ENCODE measurements at places on chromosomes 2 and 18. TPM values are rescaled to one million over a fixed set of nuclear protein-coding genes. Genes with fewer than 3 reads are reported as not detected.
A peak's percentile ranks its signal among the peaks of the same experiment; 100 is the strongest.

- H3K27ac ChIP-seq = no peak overlapping the region
- peak; percentile 4 for DNase-seq
- H3K4me1 ChIP-seq = no peaks in the 10 kb centered on the region
- no peaks in the 10 kb centered on the region for H3K27me3 ChIP-seq
- H3K36me3 ChIP-seq = no peaks in the 10 kb centered on the region
- no peak overlapping the region for H3K4me3 ChIP-seq
Observed at GRCh38 chr2:41414486-41415230, 633.2 kb upstream of the PKDCC start.

GRCh38 chr18:12458771-12459170 lies 51.0 kb downstream of the PRELID3A start:
- H3K4me3 ChIP-seq = no peak overlapping the region
- DNase-seq = no peak
- no peak overlapping the region for H3K27ac ChIP-seq
- H3K27me3 ChIP-seq = no peaks in the 10 kb centered on the region

DNA sequence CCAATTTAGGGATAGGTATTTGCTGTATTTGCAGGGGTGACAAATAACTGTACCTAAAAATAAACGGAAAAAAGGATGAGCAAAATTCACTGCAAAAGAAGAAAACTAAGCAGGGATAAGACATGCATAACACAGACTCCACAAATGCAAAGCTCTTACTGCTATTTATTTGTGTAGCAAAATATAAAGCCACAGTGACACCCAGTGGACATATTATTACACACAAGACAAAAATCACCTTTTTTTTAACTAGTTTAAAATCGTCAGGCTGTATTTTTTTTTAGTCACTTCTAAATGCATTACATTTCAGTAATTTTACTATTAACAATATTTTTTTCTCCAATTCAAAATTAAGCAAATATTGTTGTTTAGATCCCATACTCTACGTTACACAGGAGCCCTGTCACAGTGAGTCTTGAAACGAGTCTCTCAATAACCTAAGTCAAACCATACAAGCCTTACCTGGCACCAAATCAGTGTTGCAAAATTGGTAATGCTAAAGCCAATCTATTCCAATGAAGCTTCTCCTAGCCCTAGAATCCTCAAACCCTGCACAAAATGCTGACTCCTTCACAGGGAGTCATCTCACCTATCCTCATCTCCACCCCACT lies 23.7 kb downstream of the METTL4 start:
- H3K27me3 ChIP-seq = no peaks in the 10 kb centered on the region
- no peak overlapping the region for H3K4me3 ChIP-seq
- DNase-seq = no peak
- H3K27ac ChIP-seq = no peak overlapping the region
- H3K36me3 ChIP-seq = peaks cover 24% of the 10 kb centered on the region
- peaks cover 7% of the 10 kb centered on the region for H3K4me1 ChIP-seq

DNA sequence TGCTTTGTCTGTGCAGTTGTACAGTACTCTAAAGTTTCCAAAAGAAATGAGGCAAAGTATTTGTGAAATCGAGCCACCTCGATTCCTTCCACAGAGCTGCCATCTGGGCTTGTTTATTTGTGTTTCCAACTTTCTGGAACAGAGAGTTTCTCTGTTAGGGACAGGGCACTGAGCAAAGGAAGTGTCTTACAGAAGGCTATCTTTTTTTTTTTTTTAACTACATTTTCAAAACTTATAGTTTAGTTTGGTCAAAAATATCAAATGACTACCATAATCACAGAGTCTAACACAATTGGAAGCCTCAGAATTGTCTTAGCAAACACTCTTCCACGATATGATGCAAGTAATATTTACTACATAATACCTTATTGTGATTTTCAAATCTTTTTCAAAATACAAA lies 796 bp downstream of the RFTN2 start:
- H3K36me3 ChIP-seq = no peaks in the 10 kb centered on the region
- H3K4me3 ChIP-seq = no peak overlapping the region
- no peak overlapping the region for H3K27ac ChIP-seq
- no peak for DNase-seq

DNA sequence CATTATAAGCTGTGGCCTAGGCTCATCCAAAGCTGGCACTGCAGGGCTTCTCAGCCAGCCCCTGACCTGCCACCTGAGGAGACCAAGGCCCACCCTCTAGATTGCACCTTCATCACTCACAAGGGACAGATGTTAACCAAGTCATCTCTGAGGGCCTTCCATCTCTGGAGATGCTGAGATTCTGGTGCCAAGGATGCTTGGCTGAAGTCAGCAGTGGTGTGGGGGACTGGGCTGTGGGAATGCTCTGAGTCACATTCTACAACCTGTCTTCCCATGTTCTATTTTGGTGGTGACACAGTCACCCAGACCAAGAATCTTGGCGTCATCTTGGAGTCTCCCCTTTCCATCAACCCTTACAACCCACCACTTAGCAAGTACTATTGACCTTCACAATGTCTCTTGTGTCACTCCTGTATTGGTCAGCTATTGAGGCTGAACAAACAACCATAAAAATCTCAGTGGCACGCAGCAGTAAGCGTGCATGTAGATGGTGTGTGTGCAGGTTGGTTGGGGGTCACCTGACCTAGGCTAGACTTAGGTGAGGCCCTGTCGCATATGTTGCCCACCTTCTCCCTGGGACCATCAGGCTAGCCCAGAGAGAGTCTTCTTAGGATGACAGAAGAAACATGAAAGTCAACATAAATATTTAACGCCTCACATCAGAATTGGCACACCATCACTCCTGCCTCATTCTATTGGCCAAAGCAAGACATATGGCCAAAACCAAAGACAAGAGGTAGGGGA lies 135.0 kb downstream of the SMAD7 start:
- no peak overlapping the region for H3K4me3 ChIP-seq
- peak overlapping the region; percentile 13 for H3K27ac ChIP-seq
- no peaks in the 10 kb centered on the region for H3K27me3 ChIP-seq
- no peaks in the 10 kb centered on the region for H3K36me3 ChIP-seq
- peak; percentile 15 for DNase-seq

DNA sequence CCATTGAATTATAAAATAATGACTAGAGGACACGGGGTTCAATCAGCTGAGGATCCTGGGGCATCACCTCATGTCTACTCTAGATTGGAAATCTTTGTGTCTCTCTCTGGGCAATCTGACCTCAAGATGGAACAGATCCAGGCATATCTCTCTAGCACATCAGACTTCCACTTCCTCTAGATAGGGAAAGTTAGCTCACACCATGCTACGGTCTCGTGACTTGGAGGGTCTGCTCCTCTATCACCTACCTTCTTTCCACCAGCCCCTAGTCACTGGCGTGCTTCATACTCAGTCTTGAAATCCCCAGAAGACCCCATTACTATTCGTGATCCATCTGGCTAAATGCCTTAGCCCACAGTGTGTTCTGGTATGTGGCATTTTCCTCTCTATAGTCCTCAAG lies 148.8 kb downstream of the ANKRD44 start:
- peak overlapping the region; percentile 56 for H3K27ac ChIP-seq
- H3K4me3 ChIP-seq = no peak overlapping the region
- H3K27me3 ChIP-seq = no peaks in the 10 kb centered on the region
- peaks cover 19% of the 10 kb centered on the region for H3K36me3 ChIP-seq
- H3K4me1 ChIP-seq = peaks cover 78% of the 10 kb centered on the region

DNA sequence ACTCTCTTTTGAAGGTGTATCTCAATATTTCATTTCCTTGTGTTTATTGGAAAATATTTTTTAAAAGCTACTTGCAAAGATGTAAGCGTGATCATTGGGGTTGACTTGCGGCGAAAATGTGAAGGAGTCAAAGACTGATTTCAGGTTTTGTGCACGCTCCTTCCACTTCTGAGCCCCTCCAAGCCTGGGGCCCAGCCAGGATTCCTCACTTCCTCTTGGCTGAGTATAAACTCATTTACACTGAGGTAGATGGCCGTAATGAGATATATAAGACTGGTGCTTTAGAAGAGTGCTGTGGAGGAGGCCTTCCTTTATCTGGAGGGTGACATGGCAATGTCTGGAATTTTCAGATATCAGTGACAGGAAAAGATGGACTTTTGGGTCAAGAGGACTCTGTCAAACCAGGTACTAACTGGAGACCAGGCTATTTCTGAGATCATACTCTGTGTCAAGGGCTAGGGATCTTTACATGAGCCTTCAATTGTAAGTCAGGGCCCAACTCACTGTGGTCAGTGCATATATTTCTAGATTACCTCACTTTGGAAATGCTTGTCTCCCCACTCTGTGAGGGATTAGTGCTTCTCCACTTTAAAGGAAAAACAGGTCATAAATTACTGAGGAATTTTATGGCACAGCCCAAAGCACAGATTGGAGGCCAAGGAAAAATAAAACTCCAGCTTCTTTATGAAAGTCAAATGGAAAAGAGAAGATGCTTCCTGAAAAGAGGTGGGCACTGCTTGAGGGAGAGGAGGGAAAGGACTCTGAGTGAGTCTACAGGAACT lies 22.8 kb downstream of the PRKCE start:
- no peaks in the 10 kb centered on the region for H3K27me3 ChIP-seq
- no peak for DNase-seq
- H3K4me1 ChIP-seq = peaks cover 4% of the 10 kb centered on the region
- H3K4me3 ChIP-seq = no peak overlapping the region
- H3K36me3 ChIP-seq = peaks cover 3% of the 10 kb centered on the region
- H3K27ac ChIP-seq = no peak overlapping the region

DNA sequence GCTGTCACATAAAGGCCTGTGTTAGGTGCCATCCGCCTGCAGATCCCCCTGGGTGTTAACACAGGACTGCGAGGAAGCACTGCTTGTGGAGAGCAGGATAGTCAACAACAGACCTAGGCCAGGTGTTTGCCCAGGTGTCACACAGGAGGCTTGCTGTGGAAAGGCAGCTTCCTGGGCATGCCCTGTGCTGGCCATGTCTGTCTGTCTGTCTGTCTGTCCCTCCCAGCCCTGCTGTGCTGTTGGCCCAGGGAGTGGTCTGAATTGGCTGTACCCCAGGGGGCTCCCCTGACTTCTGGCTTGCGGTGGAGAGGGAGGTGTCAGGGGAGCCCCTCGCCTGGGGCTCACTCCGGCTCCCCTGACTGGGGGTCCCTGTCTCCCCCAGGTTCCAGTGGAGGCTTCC lies 53.2 kb downstream of the SH3BP4 start:
- H3K4me1 ChIP-seq = no peaks in the 10 kb centered on the region
- no peak overlapping the region for H3K27ac ChIP-seq
- H3K27me3 ChIP-seq = no peaks in the 10 kb centered on the region
- no peak for DNase-seq

DNA sequence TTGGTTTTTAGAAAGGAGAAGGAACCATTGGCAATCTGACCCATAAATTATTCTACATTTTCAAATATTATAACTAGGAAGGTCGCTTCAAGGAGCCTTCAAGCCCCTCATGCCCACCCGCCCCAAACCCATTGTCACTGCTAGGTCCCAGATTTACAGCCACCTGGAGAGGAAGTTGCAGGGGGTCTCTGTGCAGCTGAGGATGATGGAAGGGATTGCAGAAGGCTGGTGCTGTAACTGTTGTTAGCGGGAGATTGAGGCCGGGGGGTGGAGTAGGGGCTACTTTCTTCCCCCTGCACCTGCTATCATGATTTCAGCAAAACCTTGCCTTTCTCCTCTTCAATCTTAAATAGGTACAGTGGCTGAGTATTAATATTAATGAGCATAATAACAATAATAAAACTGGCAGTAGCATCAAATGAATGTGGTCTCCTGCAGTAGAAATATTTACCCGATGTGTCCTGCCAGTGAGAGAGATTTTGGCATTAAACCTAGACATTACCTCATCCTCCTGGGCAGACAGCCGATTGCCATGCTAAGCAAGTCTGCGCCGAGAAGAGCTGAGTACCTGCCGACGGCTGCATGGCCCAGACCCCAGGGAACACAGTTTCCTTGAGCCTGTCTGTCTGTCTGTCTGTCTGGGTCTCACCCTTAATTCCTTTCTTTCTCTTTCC lies 225.4 kb downstream of the FAM210A start:
- peaks cover 41% of the 10 kb centered on the region for H3K4me1 ChIP-seq
- H3K27me3 ChIP-seq = no peaks in the 10 kb centered on the region
- H3K27ac ChIP-seq = peak overlapping the region; percentile 51

GRCh38 chr2:191151331-191151730 lies 537 bp upstream of the STAT4 start:
- peaks cover 21% of the 10 kb centered on the region for H3K36me3 ChIP-seq
- peak; percentile 34 for DNase-seq
- peak overlapping the region; percentile 93 for H3K4me3 ChIP-seq

GRCh38 chr2:148044322-148044721 lies 23.4 kb downstream of the MBD5 start:
- peaks cover 23% of the 10 kb centered on the region for H3K4me1 ChIP-seq
- H3K27ac ChIP-seq = no peak overlapping the region
- no peak for DNase-seq
- H3K36me3 ChIP-seq = peaks cover 7% of the 10 kb centered on the region
- no peak overlapping the region for H3K4me3 ChIP-seq

DNA sequence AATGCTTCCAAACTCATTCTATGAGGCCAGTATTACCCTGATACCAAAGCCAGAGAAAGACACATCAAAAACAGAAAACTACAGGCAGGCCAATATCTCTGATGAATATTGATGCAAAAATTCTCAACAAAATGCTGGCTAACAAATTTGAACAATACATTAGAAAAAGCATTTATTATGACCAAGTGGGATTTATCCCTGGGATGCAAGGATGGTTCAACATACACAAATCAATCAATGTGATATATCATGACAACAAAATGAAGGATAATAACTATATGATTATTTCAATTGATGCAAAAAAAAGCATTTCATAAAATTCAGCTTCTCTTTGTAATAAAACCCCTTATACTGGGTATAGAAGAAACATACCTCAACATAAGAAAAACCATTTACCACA lies 550.9 kb downstream of the ADCYAP1 start:
- H3K36me3 ChIP-seq = no peaks in the 10 kb centered on the region
- no peaks in the 10 kb centered on the region for H3K4me1 ChIP-seq
- no peak for DNase-seq
- no peaks in the 10 kb centered on the region for H3K27me3 ChIP-seq
- no peak overlapping the region for H3K27ac ChIP-seq

DNA sequence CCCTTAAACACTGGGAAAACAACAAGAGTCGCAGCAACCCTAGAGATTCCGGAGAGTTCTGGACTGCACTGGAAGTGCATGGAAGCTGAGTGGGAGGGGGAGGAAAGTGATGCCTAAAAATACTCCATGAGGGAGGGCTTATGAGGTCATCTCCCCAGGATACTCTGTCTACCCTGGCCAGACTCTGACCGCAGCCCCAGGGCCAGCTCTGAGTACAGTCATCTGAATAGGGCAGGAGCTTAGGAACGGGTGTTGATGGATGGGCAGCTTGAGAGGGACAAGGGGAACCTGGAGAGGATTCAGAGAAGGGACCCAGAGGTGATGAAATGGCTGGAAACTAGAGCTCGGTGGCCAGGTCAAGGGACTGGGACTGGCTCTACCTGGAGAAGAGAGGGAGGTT lies 79.3 kb upstream of the IGFBP5 start:
- no peaks in the 10 kb centered on the region for H3K4me1 ChIP-seq
- H3K36me3 ChIP-seq = no peaks in the 10 kb centered on the region
- peaks cover 6% of the 10 kb centered on the region for H3K27me3 ChIP-seq
- no peak for DNase-seq
- H3K27ac ChIP-seq = no peak overlapping the region

GRCh38 chr2:129645335-129645734 lies 334.1 kb upstream of the RAB6C start:
- H3K36me3 ChIP-seq = no peaks in the 10 kb centered on the region
- no peak overlapping the region for H3K4me3 ChIP-seq
- no peaks in the 10 kb centered on the region for H3K4me1 ChIP-seq
- no peak overlapping the region for H3K27ac ChIP-seq
- H3K27me3 ChIP-seq = peaks cover 1% of the 10 kb centered on the region
- DNase-seq = no peak

GRCh38 chr2:42368817-42369531 lies 8.0 kb upstream of the COX7A2L start:
- no peaks in the 10 kb centered on the region for H3K36me3 ChIP-seq
- DNase-seq = no peak
- no peaks in the 10 kb centered on the region for H3K27me3 ChIP-seq

The DSG1 gene
- total RNA-seq = not detected

The HOXD8 gene
- not detected for total RNA-seq

The CFAP210 gene
- not detected for total RNA-seq

The VAMP8 gene
- total RNA-seq = 98.3 TPM

The LYPD6 gene
- not detected for total RNA-seq

The FBXO41 gene
- total RNA-seq = 29.5 TPM
